ENCODE measurements at places on chromosomes 12 and 14. TPM values are rescaled to one million over a fixed set of nuclear protein-coding genes. Genes with fewer than 3 reads are reported as not detected.

The GLT1D1 gene
- total RNA-seq = 8.3 TPM

- H3K27me3 ChIP-seq = no peaks in the 10 kb centered on the region
- H3K36me3 ChIP-seq = no peaks in the 10 kb centered on the region
- no peaks in the 10 kb centered on the region for H3K4me1 ChIP-seq
- no peak overlapping the region for H3K27ac ChIP-seq
- no peak overlapping the region for H3K4me3 ChIP-seq
These were observed 193.8 kb upstream of the NPAS3 start for GRCh38 chr14:32744811-32745445.

GRCh38 chr12:130685250-130685787 is 30.8 kb downstream of the RIMBP2 start:
- H3K4me3 ChIP-seq = no peak overlapping the region
- H3K27me3 ChIP-seq = no peaks in the 10 kb centered on the region
- DNase-seq = no peak
- no peak overlapping the region for H3K27ac ChIP-seq

DNA sequence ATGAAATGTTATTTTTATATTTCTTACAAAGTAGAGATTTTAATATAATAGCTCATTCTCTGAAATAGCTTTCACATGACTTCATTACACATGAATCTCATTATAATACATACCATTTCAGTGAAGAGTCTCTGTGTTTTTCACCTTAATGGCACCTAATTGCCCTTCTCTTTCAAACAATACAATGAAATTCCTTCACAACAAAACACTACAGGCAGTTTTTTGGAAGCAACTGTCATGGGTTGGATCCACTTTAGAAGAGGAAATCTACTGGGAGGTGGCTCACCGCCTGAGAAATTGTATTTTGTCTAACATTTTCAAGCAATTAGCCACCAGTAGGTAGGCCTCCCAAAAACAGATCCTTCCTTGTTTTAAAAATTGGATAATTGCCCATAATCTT is 40.3 kb upstream of the RGS6 start:
- no peak for DNase-seq
- no peaks in the 10 kb centered on the region for H3K27me3 ChIP-seq
- H3K36me3 ChIP-seq = no peaks in the 10 kb centered on the region

GRCh38 chr12:18919871-18920511 is 182.1 kb downstream of the CAPZA3 start:
- no peaks in the 10 kb centered on the region for H3K27me3 ChIP-seq
- H3K27ac ChIP-seq = no peak overlapping the region
- H3K4me3 ChIP-seq = no peak overlapping the region

- H3K4me1 ChIP-seq = no peaks in the 10 kb centered on the region
- H3K27ac ChIP-seq = no peak overlapping the region
- no peaks in the 10 kb centered on the region for H3K27me3 ChIP-seq
- no peak overlapping the region for H3K4me3 ChIP-seq
- no peak for DNase-seq
These were observed 85.6 kb downstream of the CMKLR1 start for GRCh38 chr12:108253540-108253939.

- peaks cover 12% of the 10 kb centered on the region for H3K4me1 ChIP-seq
- H3K4me3 ChIP-seq = peak within 1 kb of the TSS; percentile 31
- H3K36me3 ChIP-seq = no peaks in the 10 kb centered on the region
- no peak for DNase-seq
- peaks cover 66% of the 10 kb centered on the region for H3K27me3 ChIP-seq
- no peak within 1 kb of the TSS for H3K27ac ChIP-seq
These were observed at the start of gene HOXC5 for GRCh38 chr12:54032627-54033100. TSS of gene HOXC5 (plus strand) at chr12:54033050. CDS start at chr12:54033123, 73 bp downstream.
